ENCODE measurements at places on chromosomes 13 and 19. TPM values are rescaled to one million over a fixed set of nuclear protein-coding genes. Genes with fewer than 3 reads are reported as not detected.

- no peak for DNase-seq
These were observed 471.4 kb downstream of the LIG4 start for GRCh38 chr13:107743983-107744382.

GRCh38 chr13:99614465-99614885, 113.2 kb downstream of the TM9SF2 start:
- no peak for DNase-seq

The HTR2A gene
- polyA plus RNA-seq = 1.2 TPM

DNA sequence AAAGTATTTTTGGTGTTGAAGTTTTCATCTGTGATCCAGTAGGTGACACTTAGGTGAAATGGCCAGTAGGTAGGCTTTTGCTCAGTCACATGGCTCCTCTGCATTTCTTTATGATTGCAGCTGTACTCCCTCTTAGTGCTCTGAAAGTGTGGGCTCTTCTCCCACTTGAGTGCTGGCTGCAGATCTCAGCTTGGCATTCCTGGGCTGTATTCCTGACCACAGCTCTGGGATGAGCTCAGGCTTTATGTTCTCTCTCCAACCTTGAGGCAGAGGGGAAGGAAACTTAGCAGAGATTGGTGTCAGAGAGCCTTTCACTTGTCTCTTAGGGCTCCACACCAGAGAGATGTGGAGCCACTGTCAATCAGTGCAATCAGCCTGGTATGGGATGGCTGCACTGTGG, 254.3 kb downstream of the NDFIP2 start:
- DNase-seq = no peak

GRCh38 chr13:31773538-31773937, 34.2 kb downstream of the RXFP2 start:
- DNase-seq = no peak

The PRX gene
- polyA plus RNA-seq = 11.9 TPM

GRCh38 chr13:75151081-75151643, 330.8 kb downstream of the TBC1D4 start:
- DNase-seq = no peak

GRCh38 chr19:5037936-5038335, 69.0 kb downstream of the KDM4B start:
- no peak for DNase-seq

The DIRAS1 gene
- 3.4 TPM for polyA plus RNA-seq

The CA11 gene
- polyA plus RNA-seq = 23.6 TPM

The MISP gene
- polyA plus RNA-seq = 6.5 TPM

The C19orf33 gene
- polyA plus RNA-seq = 10.7 TPM

GRCh38 chr19:19226204-19226603, 14.4 kb downstream of the NCAN start:
- DNase-seq = no peak

DNA sequence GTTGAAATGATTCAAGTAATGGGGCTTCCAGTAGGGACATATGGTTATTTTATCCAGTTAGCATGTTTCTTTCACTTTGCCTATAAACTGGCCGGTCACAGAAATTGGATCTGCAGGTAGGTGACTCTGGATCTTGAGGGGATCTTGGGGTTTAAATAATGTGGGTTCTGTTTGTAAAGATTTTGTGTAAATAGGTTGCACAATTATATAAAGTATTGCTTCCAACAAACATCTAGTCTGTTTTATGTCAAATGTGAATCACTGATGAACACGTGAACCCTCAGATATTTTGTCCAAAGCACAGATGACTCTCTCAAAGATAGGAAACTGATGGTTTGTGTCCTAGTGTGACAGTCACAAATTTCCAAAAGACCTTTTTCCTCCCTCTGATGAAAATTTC, 98.4 kb downstream of the ZIC5 start:
- DNase-seq = no peak

DNA sequence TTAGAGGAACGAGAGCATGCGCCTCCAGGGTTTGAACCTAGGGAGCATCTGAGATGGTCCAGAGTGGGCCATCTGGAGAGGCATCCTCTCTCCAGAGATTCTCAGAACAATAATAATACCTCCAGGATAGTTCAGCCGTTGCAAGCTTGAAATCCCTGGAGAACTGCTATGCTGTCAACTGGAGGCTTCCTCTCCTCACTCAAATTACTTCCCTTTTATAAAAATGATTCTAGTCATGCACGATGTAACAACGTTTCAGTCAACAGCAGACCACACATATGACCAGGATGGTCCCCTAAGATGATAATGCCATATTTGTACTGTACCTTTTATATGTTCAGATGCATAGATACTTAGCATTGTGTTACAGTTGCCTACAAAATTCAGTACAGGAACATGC, 108.7 kb downstream of the SHISA2 start:
- DNase-seq = no peak

- DNase-seq = no peak
These were observed 957 bp upstream of the CCDC194 start for GRCh38 chr19:17394891-17395415.

DNA sequence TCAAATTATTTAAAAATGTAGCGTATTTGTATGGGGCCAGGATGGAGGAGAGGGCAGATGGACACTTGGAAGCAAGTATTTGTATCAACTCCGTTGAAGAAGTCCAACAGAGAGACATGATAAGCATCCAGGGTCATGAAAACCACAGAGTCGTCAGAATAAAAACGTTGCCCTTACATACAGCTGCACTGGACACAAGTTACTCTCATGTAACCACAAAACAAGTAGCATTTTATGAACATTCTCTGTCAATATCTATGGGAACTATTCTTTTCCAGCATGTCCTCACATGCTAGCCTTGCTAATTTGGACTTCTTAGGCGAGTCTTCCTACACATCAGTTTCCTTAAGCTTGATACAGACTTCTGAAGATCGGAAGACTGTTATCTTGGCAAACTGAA, 35.0 kb downstream of the EFNB2 start:
- no peak for DNase-seq

DNA sequence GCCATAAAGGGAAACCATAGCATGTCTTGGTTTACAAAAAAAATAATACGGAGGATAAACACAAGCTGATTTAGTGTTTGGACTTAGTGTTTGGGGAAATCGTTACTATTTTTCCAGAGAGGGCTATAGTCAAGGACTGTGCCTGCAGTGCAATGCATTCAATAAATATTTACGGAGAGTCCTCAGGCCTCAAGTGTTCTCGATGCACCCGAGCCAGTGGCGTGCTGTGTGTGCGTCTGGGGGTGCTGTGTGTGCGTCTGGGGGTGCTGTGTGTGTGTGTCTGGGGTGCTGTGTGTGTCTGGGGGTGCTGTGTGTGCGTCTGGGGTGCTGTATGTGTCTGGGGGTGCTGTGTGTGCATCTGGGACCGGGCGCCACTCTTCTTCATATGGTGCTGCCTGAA, 71.7 kb upstream of the GTF3A start:
- no peak for DNase-seq

The MBD3L3 gene
- not detected for polyA plus RNA-seq

The UPF1 gene
- polyA plus RNA-seq = 44.7 TPM

GRCh38 chr19:12899891-12900518, 9.0 kb downstream of the GCDH start:
- no peak for DNase-seq

- DNase-seq = no peak
These were observed 985.4 kb downstream of the DIAPH3 start for GRCh38 chr13:59178344-59178743.

DNA sequence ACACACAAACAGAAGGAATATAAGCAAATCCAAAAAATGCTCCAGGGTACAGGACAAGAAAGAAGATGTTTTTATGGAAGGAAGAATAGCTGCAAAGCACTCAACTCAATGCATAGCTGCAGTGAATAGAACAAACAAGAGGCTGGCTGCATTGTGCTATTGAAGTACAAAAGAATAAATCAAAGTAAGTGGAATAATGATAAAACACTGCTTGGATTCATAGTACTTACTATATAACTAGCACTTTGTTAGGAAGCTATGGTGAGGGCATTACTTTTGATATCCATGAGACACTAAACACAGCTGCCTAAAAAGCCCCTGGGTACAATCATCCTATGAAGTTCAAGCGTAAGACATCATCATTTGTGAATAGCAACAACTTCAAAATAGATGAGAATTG, 350.1 kb downstream of the PCDH9 start:
- no peak for DNase-seq

The IFI30 gene
- 12.0 TPM for polyA plus RNA-seq

The ABHD8 gene
- 7.0 TPM for polyA plus RNA-seq

- no peak for DNase-seq
These were observed 17.1 kb downstream of the ELAVL1 start for GRCh38 chr19:7988307-7988706.

The NCAN gene
- polyA plus RNA-seq = 0.07 TPM

The ZNF329 gene
- polyA plus RNA-seq = 25.8 TPM

The ZNF28 gene
- polyA plus RNA-seq = 26.6 TPM

DNA sequence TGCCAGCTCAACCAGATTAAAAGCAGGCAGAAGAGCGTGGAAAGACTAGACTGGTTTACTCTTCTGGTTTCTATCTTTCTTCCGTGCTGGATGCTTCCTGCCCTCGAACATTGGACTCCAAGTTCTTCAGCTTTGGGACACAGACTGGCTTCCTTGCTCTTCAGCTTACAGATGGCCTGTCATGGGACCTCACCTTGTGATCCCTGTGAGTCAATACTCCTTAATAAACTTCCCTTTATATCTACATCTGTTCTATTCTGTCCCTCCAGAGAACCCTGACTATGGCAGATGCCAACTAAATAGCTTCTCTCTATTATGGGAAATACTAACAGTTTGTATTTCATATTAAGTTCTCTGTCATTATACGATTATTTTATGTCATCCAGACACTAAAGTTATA, 609.1 kb downstream of the LMO7 start:
- no peak for DNase-seq

- no peak for DNase-seq
These were observed 4.1 kb upstream of the CNOT3 start for GRCh38 chr19:54133312-54133956.

The ZNF324 gene
- polyA plus RNA-seq = 9.3 TPM

GRCh38 chr19:42132030-42132628, at the start of gene POU2F2:
POU2F2 (minus strand) TSS chr19:42132446; CDS start chr19:42132411, 35 bp downstream.
- DNase-seq = no peak

- DNase-seq = no peak
These were observed 5.5 kb upstream of the ZNF428 start for GRCh38 chr19:43624933-43625332.

DNA sequence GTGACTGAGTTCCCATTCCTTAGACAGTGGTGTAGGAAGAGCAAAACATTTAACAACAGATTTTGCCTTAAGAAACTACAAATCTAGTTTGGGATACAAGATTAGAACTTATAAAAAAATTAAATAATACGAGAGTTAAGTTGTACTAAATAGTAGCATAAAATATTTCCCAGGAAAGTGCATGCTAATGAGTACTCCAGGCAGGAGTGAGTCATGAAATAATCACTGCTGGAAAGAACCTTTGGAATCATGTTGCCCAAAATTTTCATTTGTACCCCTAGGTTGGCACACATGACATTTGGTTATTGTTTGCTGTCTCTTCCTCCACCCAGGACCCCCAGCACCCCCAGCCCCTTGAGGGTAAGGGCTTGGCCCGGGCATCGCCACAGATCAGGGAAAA, 26.3 kb upstream of the KL start:
- DNase-seq = no peak

- no peak for DNase-seq
These were observed 6.9 kb downstream of the NOSIP start for GRCh38 chr19:49573425-49573824.

The C19orf53 gene
- polyA plus RNA-seq = 110 TPM

The ILF3 gene
- polyA plus RNA-seq = 238 TPM

The TMEM59L gene
- polyA plus RNA-seq = 2.6 TPM

DNA sequence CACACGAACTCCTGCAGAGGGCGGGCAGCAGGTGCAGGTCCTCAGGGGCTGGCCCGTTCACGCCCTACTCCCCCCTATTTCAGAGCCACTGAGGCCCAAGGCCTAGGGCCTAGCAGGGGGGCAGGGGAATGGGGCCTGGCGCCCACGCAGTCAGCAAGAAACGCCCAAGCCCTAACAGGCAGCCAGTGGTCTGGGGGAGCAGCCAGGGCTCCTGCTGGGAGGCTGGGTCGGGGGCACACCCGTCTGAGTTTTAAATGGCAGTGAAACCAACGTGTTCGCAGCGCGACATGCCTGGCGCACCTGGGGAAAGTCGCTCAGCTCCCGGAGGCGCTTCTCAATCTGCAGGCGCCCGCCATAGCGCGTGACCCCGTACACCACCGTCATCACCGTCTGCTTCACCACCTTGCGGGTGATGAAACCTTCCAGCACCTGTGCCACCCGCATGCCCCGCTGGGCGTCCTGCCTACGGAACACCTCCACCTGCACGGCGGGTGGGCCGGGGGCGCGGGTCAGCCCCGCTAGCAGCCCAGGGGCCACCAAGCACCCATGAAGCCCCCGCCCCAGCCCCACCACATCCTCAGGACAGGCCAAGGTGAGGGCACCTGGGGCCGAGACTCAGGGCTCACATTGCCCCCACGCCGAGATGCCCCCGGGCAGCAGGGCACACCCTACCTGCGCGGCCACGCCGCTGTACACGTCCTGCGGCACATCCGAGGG, 13.9 kb downstream of the POLRMT start:
- DNase-seq = no peak

GRCh38 chr13:79637133-79637763, 156.3 kb downstream of the NDFIP2 start:
- DNase-seq = no peak

GRCh38 chr13:37715606-37716015, 117.0 kb upstream of the POSTN start:
- no peak for DNase-seq

The POMP gene
- polyA plus RNA-seq = 104 TPM

DNA sequence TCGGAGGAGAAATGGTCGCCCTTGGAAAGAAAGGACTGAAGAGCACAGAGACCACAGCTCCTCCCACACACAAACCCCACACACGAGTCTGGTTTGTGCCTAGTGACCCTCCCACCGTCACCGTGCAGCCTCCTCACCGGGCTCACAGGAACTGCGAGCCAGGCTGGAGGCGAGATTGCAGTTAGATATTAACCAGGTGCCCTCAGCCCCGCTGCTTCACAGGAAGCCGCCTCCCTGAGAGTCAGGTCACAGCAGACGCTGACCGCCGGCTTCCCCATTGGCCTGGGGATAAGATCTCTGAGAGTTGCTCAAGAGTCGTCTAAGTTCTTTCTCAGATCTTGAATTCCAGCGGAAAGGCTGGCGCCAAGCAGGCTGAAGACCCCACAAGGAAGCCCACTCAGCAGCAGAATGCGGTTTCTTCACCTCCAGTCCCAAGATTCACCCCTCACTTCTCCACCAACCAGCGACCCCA, 870 bp downstream of the ZNF44 start:
- peak; percentile 44 for DNase-seq

The SYCN gene
- polyA plus RNA-seq = not detected

The TUBA3C gene
- polyA plus RNA-seq = not detected

- DNase-seq = no peak
These were observed 2.4 kb downstream of the SAE1 start for GRCh38 chr19:47133021-47133471.

DNA sequence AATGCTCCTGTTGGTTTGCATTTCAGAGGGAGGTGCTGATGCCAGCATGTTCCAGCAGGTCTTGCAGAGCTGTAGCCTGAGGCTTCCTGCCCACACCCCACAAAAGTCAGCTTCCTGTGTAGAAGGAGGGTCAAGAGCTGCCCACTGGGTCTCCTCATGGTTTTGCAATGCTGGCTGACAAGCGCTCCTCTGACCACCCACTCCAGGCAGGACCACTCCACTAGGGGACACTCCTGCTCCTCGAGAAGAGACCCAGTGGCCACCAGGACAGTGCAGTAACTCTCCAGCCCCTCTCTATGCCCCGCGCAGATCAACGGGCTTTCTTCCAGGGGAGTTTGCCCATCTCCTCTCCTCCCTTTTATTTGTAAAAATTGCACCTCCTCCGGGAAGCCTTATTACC, 72.9 kb upstream of the UQCRFS1 start:
- no peak for DNase-seq

The KLHL1 gene
- polyA plus RNA-seq = 1.1 TPM

The OLFM4 gene
- polyA plus RNA-seq = 0.40 TPM

The CYP2B6 gene
- polyA plus RNA-seq = 2.1 TPM

The CEACAM7 gene
- not detected for polyA plus RNA-seq

The SLITRK5 gene
- 1.7 TPM for polyA plus RNA-seq

Data from right renal cortex interstitium (tissue), 3 donors.